Activated CD4-positive, alpha-beta T cell treated with anti-CD3 and anti-CD28 coated beads for 36 hours (primary cell): ENCODE measurements at places on chromosomes 7 and 10.

DNA sequence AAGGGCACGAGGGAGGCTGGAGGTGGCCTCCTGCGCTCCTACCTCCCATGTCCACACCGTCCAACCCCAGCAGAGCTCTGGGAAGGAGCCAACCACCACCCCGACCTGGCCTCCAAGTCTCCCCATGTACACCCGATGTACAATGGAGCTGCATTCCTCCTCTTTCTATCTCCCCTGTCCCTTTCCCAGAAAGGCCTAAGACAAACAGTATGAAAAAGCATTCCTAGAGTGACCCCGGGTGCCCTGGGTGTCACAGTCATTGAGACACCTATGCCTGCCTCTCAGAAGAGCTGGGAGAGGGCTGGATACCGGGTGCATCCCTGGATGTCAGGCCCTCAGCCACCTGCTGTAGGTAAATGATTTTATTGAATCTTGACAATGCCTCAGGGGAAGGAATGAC lies 248.1 kb downstream of the EMX2 start:
- no peak for DNase-seq

DNA sequence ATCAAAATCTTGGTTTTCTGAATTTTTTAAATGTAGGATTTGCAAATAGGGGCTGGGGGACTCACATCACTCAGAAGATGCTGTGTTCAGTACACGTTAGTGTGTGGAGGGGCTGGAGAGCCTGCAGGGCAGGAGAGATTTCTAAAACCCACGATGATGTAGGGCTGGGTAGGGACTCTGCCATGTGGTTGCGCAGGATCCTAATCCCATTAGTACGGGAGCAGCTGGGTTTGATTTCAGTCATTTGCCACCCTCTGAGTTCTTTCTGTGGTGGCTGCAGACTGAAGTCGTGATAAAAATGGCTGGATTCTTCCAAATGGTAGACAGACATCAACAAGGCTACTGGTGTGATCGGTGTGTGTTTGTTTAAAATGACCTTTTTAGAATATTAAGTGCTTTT lies 14.2 kb upstream of the GET4 start:
- no peak for DNase-seq

DNA sequence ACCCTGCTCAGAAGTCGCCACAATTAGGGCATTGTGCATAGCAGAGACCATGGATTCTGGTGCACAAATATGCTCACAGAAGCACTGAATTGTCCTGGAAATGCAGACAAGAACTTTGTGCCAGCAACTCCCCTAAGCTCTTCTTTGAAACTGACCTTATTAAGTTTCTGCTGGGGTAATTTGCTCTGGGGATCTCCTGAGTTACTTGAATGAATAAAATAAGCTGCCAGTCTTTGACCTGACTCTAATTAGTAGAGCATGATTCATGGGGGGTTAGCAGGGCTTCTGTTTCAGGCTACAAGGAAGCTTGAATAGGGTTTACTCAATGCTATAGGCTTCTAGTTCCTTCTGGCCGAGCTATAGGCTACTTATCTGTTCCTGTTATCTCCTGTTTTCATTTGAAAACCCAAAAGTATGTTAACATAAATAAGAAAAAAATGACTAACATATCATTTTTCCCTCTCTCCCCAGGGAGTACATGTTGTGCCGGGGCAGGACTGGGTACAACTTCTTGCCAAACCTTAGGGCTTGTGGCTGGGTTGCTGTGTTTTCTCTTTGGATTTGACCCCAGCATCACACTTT lies 169.0 kb upstream of the TMEM229A start:
- DNase-seq = no peak

DNA sequence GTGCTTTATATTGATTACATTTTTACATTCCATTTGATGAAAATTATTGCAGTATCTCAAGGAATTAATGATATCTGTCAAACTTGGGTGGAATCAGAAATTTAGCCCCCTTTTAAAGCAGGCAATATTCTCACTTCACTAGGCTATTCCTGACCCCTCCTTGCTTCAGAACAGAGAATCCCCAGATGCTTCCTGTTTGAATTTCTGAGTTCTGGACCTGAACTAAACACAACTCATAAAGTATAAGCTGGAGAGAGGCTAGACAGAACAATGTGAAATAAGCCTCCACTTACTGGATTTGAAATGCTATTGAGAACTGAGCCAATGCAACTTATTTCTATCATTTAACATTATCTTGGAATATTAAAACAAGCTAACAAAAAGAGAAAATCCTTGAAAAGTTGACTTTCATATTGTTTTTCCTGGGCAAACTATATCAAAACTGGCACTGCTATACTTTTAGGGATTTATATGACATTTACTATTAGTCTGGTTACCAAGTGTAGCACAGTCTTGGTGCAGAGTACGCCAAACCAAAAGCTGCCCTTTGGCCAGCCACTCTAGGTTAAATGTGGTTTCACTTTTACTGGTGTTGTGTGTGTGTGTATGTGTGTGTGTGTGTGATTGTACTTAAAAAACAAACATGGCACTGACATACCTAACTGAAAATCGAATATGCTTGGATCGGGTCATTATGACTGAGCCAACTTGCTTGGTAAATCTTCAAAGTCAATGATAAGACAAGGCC lies 19.0 kb upstream of the AGMO start:
- no peak for DNase-seq

DNA sequence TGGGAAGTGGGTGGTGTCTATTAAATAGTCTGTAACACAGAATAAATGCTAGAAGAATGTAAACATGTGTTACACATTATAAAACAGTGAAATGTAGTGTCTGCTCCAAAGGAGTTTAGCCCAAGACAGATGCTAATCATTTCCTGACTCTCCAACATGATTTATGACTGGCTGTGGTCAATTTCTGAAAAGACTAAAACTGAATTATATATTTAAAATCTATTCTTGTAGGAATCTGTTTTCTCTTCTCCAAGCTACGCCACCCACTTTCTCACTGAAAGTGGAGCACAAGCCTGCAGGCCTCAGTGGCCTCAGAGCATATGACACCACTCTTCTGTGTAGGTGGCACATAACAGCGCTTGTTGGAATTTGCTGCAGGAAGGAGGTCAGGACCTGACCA lies 44.4 kb downstream of the CTTNBP2 start:
- DNase-seq = no peak

DNA sequence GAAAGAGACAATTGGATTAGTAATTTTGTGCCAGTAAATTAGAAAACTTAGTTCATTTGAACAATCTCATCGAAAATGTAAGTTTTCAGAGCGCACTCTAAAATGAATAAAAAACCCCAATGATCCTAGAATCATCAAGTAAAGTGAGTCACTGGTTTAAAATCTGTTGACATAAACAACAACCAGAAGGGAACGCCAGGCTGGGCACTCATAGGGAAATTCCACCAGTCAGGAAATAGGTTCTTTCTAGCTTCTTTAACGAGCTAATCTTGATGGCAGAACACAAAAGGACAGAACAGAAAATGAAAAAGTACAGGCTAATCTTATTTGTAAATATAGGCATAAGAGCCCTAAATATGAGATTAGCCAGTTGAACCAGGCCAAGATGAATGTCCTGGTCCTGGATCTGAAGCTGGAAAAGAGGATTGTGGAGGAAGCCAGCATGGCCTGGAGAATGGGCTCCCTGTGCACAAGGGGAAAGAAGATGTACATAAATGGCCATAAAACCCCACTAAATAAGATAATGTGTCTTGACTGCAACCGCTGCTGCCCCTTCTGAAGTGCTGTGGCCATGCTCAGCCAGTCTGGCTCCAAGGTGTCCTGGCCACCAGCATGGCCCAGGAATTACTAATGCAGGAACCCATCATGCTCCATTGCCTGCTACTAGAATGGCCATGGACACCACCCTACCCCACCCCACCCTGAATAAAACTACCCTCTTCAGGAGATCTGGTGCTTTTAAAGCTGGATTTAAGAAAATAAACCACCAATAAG lies 114.0 kb downstream of the WDFY4 start:
- DNase-seq = no peak
